ENCODE measurements at places on chromosomes 13 and 19.

GRCh38 chr19:23254141-23254910 is 4.1 kb upstream of the ZNF724 start:
- DNase-seq, result no peak

DNA sequence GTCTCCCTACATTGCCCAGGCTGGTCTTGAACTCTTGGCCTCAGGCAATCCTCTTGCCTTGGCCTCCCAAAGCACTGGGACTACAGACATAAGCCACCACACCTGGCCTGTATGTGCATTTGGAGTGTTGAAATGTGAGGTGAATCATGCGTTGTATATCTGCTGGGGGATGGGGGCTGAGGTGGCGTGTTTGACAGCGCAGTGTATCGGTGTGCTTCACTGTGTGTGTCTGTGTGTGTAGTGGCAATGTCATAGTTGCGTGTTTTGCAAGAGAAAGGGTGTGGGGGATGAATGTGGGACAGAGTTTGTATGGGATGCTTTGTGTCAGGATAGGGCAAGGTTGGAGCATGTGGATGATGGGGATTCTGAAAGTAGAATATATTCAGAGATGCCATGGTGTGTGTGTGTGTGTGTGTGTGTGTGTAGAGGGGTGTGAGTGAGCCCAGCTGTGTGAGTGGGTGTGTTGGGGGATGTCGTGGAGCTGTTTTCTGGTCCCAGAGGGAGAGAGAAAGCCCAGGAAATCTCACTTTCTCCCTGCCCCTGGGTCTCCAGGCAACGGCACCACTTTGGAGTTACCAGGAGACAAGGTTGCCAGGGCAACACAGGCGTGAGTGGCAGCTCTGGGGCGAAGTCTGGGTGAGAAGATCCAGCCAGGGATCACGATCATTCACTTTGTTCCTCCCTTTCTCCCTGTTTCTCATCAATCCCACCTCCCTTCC is 1.1 kb upstream of the SWSAP1 start:
- no peak for DNase-seq

DNA sequence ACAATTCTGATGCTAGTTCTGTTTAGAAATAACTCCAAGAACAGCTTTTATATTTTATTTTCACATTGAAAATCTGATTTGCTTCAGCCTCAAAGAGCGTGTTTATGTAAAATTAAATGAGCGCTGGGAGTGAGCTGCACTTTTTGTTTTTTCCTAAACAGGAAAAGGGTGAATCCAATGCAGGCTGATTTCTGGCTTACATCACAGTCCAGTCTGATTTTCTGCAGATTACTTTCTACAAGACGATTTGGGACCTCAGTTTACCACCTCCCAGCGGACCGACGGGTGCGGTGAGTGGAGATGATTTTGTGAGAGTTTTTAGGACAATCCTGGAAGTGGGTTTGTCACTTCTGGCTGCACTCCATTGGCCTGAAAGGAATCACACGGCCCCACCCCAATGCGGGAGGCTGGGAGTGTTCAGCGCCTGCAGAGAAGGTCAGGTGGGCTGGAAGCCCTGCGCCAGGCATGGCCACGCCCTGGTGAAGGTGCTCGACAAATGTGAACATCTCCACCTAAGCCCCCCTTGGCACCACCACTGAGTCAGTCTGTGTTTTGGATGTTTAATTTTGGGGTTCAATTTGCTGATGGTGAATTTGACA is 90.1 kb downstream of the ANKRD10 start:
- no peak for DNase-seq

- peak; percentile 22 for DNase-seq
These were observed at the start of gene ADM5 for GRCh38 chr19:49689133-49690078. Gene ADM5 (plus strand): TSS chr19:49689594. CDS start chr19:49689838, 244 bp downstream.

DNA sequence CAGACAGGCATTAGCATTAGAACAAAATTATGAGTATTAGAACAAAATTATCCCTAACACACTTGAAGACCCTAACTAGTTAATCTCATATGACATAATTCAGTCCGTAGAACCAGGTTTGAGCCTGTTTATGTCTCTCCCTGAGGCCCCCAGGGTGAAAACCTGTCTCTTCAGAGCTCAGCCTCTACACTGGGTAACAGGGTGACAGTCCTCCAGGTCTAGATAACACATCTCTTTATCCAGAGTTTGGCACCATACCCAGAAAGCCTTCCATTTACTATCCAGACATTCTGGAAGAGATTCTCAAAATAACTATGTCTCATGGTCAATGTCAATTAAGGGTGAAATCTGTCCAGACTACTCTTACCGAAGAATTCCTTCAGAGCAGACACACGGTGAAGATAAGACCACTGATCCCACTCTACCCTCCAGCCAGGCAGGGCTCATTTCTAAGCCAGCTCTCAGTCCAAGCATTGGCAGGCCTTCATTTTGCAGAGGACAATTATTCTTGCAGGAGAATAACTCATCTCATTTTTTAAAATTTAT is 1195.3 kb downstream of the EFNB2 start:
- DNase-seq, result no peak

- no peak for DNase-seq
These were observed 41.9 kb downstream of the RASA3 start for GRCh38 chr13:114090476-114090875.

DNA sequence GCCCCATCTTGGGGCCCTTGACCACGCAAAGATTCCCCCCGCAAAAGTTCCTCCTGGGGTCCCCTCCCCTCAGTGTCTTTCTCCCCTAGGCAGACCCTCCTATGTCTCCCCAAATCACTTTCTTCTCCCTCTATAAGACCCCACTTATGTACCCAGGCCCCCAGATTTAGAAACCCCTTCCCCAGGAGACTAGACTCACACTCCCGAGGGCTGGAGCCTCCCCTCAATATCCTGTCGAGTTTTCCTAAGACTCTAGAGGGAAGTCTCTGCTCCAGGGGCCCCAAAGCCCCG is 1.4 kb downstream of the SLC1A5 start:
- no peak for DNase-seq

DNA sequence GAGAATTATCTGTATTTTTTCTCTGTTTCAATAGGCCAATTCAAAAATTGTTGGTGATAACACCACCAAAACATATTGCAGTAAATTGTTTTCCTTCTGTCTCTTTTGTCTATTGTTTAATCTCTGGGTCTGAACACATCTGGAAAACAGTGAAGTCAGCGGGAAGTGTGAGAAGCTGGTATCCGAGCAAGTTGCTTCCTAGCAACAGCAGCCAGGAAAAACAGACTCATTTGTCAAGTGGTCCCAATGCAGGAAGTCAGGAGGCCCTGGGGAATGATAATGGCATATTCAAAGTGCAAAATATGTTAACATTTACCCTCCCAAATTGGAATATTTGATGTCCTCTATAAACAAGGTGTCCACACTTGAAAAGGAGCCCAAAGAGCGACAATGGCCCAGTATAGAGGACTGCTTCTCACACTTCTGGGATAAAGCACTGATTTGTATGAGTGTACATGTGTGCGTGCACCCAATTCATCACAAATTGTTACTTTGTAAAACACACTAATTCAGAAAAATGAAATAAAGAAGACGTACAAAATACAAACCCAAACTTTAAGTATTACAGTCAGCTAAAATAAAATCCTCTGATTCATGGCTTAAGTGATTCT is 515.0 kb downstream of the TBC1D4 start:
- no peak for DNase-seq

DNA sequence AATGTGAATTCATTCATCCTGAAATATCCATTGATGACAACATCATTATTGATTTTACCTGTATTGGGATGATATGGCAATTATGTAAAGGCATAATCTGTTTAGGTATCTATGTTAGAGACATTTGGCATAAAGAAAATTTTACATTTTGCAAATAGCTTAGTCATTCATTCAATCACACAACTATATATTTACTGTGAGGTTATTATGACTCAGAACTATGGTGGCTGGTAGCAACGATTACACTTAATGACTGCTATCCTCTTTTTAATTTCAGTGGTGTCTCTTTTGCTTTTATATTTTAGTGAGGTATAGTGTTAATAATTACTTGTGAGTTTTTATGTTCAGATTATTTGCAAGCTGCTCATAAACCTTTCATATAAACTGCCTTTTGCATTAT is 955.9 kb downstream of the SLITRK6 start:
- DNase-seq, result no peak

DNA sequence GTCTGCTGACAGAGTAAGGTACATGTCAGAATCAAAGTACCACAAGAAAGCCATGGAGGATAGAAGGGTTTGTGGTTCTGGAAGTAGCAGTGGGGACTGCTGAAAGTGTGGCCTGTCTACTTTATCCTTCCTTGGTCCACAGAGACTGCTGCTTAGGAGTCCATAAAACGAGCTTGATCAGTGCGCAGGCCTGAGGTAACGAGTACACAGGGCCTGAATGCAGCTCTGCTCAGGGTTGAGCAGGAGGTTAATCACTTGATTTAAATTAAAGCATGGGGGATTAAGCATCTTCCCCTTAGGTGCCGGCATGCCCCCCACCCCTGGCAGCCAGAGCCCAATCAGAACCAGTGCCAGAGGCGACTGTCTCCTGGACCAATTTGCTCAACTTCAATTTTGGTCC is 34.9 kb upstream of the WASF3 start:
- DNase-seq, result no peak

- DNase-seq, result no peak
These were observed 4.0 kb downstream of the GRIN2D start for GRCh38 chr19:48397263-48398101.

DNA sequence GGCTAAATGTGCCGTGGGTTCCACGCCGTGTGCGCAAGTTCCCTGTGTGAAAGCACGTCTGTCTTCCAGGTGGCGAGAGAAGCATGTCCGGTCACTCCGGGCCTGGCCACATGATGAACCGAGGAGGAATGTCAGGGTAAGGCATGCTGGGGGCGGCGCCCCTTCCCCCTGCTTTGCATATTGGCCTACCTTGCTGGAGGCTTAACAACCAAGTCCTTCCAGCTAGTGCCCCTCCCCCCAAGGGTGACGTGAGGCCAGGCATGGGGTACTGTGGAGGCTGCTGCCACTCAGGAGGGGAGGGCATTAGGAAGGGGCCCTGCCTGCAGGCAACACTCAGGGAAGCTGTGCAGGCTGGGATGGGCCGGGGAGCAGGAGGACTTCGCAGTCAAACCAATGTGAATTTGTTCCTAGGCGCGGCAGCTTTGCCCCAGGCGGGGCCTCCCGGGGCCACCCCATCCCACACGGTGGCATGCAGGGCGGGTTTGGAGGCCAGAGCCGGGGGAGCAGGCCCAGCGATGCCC is 12.5 kb downstream of the MICOS13 start:
- no peak for DNase-seq

DNA sequence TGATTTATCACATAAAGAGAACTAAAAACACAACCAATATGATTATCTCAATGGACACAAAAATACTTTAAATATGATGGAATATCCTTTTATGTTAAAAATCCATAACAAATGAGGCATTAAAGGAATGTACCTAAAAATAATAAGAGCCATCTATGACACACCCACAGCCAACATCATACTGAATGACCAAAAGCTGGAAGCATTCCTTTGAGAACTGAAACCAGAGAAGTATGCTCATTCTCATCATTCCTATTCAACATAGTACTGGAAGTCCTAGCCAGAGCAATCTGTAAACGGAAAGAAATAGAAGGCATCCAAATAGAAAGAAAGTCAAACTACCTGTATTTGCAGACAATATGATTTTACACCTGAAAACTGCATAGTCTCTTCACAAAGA is 671.0 kb downstream of the SLITRK1 start:
- DNase-seq, result no peak

GRCh38 chr13:26538363-26539317 is 18.8 kb upstream of the WASF3 start:
- no peak for DNase-seq

GRCh38 chr19:4108767-4109625 is 14.9 kb downstream of the MAP2K2 start:
- DNase-seq, result peak; percentile 37

DNA sequence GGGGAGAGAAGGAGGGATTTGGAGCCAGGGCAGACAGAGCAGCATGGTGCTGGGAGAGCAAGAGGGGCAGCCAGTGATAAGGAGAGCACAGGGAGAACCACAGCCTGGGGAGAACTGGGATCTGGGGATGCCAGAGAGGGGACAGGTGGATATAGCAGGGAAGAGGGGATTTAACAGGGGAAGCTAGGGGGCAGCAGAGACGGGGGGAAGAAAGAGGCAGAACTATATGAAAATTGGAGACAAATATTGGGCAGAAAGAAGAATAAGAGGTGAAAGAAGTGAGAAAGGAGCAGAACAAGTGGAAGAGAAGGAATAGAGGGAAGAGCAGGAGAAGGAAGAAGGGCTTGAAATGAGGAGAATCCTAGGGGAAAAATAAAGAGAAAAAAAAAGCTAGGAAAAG is 6.5 kb upstream of the ZNF528 start:
- no peak for DNase-seq

DNA sequence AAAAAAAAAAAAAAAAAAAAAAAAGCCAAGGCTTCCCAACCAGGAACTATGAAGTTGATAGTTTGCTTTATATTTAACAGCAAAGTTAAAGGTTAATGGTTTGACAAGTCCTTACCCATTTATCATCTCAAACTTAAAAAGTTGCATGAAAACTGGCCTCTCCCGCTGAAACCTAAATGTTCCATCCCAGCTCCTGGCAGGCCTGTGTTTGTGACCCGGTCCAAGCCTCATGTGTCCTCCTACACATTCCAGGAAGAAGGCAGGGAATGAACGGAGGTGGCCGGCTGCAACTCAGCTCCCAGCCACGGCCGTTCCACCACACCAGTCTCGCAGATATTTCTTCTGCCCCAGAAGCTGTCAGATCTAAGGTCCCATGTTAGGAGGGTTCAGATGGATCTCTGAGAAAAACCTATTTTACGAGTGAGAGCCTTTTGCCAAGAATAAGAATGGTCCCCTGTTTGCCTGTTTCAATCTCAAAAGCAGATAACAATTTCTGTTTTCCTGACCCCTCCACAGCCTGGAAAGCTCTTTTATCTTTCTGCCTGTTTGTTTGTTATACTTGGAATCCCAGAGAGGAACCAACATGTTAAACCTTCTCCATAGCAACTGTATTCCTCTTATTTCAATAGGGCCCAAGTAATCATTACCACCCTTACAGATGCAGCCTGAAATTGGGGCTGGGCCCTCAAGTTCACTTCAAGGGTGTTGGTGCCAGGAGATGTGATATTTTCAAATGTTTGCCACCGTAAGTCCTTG is 56.5 kb downstream of the KCTD12 start:
- no peak for DNase-seq

DNA sequence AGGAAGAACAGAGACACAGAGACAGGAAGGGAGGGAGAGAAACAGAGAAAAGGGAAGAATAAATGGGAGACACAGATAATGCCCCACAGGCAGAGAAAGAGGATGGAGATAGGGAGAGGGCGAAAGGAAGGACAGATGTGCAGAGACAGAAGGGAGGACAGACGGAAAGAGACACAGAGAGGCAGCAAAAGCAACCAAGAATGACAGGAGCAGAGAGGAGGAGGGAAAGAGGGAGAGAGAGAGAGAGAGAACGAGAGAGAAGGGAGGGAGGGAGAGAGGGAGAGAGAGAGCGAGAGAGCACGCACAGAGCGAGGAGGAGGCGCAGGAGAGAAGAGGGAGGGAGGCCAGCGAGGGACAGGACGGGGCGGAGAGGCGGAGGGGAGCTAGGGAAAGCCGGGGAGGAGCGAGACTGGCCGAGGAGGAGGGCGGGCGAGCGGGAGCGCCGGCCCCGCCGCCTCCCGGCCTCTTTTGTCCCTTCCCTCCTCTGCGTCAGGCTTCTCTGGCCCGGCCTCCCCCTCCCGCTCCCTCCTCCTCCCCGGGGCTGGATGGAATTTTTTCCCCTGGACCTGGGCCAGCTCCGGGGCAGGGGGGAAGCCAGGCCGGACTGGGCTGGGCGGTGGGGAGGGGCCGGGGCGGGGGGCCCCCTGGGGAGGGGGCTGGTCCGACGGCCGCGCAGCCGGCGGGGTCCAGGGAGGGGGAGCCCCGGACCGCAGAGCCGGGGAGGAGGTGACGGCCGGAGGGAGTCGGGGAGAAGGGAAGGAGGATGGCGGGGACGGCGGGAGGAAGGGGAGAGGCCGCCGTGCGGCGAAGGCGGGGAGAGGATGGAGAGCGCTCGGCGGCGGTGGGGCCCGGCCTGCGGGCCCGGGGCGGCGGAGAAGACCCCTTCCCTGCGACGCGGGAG is 4.2 kb upstream of the SPACA6 start:
- no peak for DNase-seq
